Activated CD4-positive, alpha-beta T cell treated with anti-CD3 and anti-CD28 coated beads for 36 hours (primary cell): ENCODE measurements at places on chromosomes 6 and 20. TPM values are rescaled to one million over a fixed set of nuclear protein-coding genes. Genes with fewer than 3 reads are reported as not detected.

DNA sequence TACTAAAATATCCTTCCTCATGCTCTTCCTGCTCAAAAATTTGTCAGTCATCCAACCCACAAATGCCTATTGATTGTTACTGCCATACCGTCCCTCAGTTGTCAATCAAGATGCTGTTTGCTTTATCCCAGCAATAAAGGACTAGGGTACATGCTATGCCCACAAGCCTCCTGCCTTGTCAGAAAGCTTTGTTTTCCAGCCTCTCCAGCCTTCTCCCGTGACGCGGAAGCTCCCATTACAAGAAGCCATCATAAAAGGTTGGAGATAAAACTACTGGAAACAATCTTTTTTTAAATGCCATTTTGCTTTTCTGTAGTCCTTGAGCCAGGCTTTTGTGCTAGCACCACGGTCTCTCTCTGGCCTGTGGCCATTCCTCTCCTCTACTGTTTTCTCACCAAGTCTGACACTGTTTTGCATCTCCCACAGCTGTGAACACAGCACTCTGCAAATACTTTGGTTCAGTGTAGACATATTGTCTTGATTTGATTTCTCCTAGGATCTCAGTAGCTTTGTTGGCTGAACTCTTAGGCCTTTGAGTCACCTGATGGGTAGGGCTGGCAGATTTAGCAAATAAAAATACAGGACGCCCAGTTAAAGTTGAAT lies 495.7 kb upstream of the JARID2 start:
- DNase-seq: no peak

DNA sequence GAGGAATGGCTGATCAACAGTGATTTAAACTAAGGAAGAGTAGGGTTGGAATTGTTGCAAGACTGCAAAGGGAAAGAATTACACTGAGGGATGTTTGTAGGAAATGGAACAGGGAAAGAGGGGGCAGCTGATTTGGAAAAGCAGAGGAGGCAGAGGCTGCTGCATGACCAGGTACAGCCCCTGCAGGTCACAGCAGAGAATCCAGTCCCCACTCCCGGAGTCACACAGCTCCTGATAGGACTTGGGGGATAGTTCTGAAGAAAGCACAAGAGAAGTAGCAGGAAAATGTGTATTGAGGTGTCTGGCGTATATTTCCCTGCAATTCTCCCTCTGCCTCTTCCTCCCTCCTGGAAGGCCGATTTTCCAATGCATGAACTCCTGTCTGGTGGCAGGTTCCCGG lies 92.5 kb upstream of the PDE10A start:
- no peak for DNase-seq

GRCh38 chr6:168145747-168146596 lies 67.0 kb upstream of the FRMD1 start:
- no peak for DNase-seq

- DNase-seq: no peak
Observed at GRCh38 chr20:4167261-4168021, 152.1 kb upstream of the RNF24 start.

DNA sequence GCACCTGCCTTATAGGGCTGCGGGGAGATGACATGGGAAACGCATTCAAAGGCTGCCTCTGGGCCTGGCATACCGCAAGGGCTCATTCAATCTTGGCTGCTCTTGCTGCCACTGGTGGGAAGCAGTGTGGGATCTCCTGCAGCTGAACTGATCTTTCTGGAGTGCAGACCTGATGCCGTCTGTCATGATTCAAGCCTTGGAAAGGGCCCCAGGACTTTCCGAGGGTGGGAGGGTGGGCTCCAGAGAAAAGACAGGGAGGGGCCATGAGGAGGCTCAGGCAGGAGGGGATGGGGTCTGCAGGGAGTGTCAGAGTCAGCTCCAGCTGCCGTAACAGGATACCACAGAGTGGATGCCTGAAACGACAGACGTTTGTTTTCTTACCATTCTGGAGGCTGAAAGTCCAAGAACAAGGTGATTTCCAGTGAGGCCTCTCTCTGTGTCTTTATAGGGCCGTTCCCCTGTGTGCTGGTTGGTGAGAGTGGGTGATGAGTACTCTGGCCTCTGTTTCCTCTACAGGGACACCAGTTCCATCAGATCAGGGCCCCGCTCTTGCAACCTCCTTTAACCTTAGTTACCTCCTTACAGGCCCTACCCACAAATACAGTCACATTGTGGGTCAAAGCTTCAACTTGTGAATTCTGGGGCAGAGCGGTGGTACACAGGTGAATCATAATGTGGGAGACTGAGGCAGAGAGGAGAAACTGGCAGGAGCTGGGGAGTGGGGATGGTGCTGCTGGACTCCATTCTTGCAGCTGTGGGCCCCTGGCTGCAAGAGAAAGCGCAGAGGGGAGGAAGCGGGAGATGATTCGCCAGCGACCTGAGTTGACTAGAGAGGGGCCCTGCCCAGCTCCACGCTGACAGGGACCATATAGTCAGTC lies 148.4 kb downstream of the SYCP2 start:
- DNase-seq: no peak

DNA sequence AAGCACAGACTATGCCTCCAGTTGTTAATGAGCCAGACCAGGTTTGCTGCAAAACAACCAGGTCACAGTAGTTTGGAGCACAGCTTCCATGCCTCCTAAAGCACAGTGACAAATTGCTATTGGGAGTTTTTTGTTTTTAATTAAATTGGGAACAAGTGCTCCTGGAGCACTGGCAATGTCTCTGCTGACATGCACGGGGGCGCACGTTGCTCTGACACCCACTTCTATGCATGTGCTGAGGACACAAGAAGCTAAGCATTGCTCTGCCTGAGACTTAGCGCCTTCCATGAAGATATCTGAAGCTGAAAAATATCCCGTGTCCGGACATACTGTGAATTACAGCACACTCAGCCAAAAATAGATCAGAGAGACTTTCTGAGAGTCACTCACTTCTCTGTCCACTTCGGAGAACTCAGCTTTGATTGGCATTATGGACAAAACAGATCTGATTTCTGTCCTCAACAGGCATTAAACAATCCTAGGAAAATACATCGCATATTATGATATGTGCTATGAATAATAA lies 18.6 kb upstream of the GGTLC1 start:
- no peak for DNase-seq

DNA sequence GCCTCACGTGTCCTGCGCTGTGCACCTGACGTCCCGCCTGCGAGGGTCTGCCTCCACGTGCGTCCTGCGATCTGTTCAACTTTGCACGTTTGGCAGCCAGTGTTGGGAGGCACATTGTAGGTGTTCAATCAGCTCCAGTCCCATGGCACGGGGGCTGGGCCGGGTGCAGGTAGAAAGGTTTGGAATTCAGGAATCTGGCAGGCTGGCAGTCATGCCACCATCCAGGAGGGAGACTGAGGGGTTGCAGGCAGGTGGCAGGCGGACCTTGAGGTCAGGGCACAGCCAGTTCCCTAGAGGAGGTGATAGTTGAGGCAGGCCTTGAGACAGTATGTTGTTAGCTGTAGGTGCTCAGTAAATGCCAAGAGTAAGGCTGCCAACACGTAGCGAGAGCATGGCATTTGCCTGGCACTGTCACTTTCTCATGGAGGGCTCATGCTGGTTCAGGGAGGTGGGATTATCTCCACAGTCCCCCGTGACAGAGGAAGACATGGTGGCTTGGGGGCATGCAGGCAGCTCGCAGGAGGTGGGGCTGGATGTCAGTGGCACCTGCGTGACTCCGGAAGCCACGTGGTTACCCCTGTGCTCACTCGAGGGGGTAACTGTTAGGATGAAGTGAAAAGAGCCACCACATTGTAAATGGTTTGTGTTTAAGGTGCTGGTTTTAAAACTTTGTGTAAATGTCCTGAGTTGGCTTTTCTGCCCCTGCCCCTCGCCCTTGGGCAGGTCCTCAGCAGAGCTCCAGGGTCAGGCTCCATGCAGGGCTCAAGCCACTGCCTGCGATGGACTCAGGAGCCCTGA lies 111.8 kb upstream of the FRMD1 start:
- DNase-seq: no peak

DNA sequence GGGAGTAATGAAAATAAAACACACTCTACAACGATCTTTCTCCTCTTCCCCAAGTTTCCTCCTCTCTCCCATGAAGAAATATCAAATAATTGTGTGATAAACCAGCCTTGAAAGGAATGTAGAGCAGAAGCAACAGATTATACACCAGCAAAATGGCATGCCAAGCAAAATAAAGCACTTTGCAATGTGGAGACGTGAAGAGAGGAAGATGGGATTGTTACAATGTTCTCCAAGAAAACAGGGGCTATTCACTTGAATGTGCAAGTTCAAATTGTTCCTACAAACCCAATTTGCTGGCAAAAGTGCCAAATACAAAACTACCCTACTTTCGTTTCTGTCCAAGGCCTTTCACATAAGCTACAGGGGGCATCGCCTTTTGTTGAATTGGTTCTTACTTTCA lies 185.1 kb downstream of the PDE7B start:
- no peak for DNase-seq

The HLA-F gene
- 216 TPM for total RNA-seq

DNA sequence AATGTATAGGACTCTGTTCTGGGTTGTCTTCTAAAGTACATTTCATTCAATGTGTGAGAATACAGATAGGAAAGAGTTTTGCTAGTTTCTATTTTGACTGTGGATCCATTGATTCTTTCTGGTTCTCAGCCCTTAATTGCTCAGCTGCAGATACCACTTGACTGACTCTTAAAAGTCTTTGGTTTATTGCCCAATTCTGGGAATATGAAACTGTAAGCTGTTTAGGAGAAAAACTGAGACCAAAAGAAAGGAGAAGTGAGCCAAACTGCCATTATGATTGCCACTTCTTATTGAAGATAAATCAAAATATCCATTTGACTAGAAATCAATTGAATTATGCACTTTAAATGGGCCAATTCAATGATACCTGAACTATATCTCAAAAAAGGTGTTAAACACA lies 211.4 kb downstream of the ESR1 start:
- no peak for DNase-seq

The NT5E gene
- 4.9 TPM for total RNA-seq

DNA sequence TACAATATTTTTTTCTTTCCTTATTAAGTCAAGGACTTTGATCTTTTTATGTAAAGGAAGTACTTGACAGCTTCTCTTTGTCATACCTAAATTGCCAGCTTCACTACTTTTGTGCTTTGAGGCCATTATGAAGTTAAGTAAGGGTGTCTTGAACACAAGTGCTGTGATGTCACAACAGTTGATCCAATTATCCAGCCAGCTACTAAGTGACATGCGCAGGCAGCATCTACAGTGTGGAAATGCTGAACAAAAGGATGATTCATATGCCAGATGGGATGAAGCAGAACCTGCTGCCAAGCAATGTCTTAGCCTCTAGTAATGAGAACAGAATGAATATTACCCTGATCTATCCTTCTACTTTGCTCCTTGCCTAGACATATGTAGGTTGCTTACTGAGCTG lies 68.3 kb upstream of the TMEM244 start:
- no peak for DNase-seq

DNA sequence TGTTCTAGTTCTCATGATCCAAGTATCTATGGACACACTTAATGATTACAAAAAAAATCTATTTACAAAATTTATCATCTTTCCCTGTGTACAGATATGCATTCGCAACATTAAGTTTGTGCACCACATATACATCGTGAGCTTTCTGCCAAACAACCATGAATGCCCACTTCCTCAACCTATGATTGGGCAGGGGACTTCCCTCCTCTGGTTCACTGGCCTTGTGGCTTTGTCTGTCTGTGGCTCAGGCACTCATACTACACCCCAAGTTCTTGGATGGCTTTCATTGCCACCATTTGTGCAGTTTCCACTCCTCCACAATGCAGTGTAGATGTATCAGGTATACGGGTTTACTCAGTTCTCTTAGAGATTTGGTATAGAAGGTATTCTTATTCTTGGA lies 74.9 kb downstream of the HS3ST5 start:
- DNase-seq: no peak

The RIMS1 gene
- total RNA-seq: not detected

The TBC1D22B gene
- total RNA-seq: 17.0 TPM

The OPRL1 gene
- 0.50 TPM for total RNA-seq

DNA sequence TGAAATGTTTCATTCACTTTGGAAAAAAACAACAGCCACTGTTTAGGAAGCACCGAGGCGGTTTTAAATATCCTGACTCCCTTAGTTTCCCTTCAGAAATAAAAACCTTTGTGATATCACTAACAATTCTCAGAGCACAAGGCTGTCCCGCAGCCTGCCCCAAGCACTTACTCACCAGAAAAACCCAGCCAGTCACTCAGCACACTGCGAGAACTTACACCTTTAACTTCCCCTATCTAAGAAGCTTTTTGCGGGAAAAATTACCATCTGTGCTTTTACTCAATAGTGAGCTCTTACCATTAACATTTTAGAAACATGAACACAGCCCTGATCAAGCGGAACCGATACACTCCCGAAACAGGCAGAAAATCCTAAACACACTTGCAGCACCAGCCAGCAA lies 9.3 kb downstream of the ZBTB46 start:
- DNase-seq: no peak

The EEF1A2 gene
- 0.81 TPM for total RNA-seq

DNA sequence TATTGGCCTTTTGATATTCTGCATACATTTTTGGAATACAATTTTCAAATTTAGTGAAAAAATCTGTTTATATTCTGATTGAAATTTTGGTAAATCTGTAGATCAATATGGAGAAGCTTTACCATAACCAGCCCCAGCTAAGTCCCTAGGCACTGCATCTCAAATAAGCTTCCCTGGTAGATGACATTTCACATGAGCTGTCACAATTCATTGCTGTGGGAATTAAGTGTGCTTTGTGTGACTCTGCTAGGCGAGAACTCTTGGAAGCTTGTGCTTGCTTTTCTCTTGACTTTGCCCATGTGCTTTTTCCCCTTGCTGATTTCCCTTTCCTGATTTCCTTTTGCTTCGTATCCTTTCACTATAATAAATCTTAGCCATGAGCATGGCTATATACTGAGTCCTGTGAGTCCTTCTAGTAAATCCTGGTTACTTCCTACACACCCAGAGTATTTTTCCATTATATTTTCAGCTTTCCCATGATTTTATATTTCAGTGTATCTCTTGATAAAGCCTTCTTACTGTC lies 166.5 kb upstream of the MMS22L start:
- DNase-seq: no peak

- no peak for DNase-seq
Observed at GRCh38 chr20:40966516-40967185, 62.0 kb upstream of the TOP1 start.

- no peak for DNase-seq
Observed at GRCh38 chr6:46234156-46234556, 63.4 kb upstream of the ENPP5 start.

GRCh38 chr6:88870717-88871330 lies 92.6 kb downstream of the RNGTT start:
- peak; percentile 44 for DNase-seq

The RSPH4A gene
- total RNA-seq: not detected

GRCh38 chr6:64712606-64713005 lies 994.4 kb downstream of the EYS start:
- no peak for DNase-seq

DNA sequence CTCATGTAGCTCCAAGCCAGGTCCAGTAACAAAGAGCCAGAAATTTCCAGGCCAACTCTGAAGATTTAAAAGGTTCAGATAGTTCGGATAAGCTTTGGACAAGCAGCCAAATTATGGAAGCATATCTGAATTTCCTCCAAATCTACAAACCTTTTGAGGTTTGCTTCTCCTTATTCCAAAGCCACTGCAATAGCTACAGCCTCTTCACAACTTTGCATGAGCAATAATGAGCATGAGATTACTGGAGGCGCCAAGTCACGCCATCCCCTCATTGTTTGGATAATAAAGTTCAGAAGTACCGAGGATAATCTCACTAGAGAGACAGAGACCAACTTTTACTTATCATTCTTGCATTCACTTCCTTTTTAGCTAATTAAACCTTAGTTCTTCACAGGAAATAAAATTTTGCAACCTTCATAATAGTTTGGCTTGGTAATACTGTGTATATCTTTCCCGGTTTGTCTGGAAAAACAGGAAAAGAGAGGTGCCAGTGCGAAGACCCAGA lies 329.6 kb upstream of the RSPO3 start:
- DNase-seq: no peak
